ENCODE measurements at places on chromosomes 13 and 19.

- no peak for DNase-seq
Measured at GRCh38 chr13:105773863-105774538, 761.5 kb downstream of the EFNB2 start.

- DNase-seq = no peak
Measured at GRCh38 chr13:74305876-74306275, 171.7 kb upstream of the KLF12 start.

DNA sequence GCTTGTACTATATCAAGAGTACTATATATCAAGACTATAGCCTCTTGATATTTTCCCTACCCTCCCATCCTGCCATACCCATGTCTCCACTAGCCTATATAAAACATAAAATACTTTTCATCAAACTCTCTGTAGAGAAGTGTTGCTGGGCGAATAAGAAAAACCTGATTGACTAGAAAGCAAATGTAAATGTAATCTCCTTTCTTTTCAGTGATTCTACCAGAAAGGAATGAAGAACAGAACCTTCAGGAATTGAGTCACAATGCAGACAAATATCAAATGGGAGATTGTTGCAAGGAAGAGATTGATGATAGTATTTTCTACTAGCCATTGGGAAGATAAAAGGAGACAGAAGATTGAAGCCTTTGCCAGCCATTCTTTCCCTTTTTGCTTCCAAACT, 89.2 kb downstream of the KCNRG start:
- no peak for DNase-seq

DNA sequence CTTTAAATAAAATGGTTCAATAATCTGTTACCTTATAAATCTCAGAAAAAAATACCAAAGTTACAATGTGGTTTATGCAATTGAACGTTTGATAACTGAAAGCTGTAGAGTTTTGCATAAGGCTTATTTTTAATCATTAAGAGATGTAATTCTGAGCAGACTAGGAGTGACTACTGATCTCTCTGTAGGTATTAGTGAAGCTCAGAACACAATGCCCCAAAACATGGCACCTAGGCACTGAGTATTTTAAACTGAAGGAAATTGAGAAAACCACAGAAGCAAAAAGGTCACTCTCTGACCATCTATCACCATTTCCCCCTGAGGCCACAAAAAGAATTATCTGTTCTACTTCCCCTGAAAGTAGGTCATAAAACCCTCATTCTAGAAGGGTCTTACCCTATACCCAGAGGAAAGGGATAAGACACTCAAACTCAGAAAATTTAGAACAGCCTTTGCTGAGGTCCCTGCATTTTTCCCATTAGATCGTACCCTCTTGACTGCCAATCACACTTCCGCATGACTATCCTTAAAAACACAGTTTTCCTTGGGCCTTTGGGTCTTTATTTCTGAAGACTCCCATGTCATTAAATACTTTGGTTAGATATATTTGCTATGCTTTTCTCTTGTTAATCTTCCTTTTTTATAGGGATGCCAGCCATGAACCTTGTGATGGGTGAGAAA, 158.1 kb downstream of the PCDH9 start:
- no peak for DNase-seq

All from CD4-positive, alpha-beta T cell treated with Interferon alpha-2 for 1 hour (primary cell).